ENCODE measurements at places on chromosomes 3 and 15. TPM values are rescaled to one million over a fixed set of nuclear protein-coding genes. Genes with fewer than 3 reads are reported as not detected.

PRTG gene
- not detected for total RNA-seq

PARP16 gene
- total RNA-seq = 14.0 TPM

DNA sequence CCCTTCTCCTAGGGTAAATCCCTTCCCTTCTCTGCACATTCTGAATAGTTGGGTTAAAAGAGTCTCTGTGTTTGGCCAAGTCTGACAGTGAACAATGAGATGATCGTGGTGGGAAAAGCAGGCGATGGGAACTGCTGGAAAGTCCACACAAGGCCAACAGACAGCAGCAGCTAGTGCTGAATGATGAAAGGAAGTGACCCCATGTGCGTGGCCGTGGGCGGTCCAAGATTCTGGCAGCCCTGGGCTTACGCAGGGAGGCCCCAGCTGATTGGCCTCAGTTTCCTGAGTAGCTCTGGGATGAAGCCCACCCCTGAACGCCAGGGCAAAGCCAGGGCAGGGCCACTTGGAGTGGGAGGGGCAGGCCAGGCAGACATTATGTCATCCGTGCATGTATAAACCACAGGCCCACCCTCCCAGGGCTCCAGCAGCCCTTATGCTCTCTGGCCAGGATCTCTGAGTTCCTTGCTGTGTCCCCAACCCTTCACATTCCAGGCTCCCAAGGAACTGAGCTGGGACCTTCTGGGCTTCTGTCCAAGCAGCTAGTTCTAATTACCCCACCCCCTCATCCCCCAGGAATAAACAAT is 57.8 kb downstream of the CDC25A start:
- no peak for DNase-seq

GRCh38 chr15:82572311-82572710 is 32.1 kb upstream of the RPS17 start:
- DNase-seq = no peak

DNA sequence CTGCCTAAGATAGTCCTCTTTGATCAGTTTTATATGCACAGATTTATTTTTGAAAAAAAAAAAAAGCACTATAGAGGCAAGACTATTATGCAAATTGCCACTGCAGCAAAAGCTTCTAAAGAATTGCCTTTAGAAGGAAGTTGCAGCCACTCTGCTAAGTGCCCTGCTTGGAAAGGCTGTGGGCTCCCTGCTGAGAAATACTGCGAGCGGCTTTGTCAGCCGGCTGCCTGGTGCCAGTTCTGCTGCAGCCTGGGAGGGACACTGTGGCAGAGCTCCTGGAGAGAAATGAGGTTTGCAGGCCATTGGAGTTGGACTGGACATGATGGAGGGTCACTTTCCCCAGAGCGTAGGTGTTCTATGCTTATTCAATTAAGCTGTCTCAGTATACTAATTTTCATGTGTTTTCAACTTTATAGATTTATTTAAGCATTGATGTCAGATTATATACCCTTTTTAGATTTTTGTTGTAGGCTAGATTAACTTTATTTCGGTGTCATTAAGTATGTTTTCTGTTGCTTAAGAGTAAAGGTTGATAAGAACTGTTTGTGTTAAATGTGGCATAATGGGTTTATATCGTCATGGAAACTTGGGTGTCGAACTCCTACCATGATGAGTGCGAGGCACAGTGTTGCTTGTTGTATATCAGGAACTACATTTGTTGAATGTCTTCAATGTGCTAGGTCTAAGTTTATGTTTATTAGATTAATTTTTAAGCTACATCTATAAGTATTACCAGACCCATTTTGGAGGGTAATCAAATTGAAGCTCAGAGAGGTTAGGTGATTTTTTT is 6.6 kb downstream of the MAP2K5 start:
- no peak for DNase-seq

DNA sequence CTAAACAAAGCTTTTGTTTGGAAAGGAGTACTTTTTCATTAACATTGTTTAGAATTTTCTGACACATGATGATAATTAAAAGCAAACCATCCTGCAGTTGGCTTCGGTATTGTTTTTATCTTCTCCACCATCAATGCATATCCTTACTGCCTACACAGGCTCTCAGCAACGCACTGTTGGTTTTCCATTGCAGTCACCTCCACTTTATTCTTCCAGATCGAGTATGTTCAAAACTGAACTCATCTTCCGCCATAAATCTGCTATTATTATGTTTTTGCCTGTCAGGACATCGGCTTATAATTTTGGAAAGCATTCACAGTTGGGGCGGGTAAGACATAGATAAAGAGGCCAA is 589 bp upstream of the SENP5 start:
- no peak for DNase-seq

DNA sequence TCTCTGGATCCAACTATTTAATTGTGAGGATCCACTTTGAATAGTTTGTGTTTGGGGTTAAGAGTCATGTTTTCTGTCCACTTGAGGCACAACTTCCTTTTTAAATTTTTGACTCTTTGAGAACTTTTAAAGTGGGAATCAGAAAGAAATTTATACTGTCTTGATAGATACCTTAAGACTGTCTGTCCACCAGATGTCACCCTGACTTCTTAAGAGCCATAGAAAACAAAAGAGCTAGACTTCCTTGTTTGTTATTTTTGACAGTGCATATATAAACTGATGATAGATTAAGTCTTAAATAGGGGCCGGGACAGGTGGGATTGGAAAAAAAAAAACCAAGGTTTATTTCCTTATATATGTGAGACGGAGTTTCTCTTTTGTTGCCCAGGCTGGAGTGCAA is 52.1 kb upstream of the WDR72 start:
- no peak for DNase-seq

GRCh38 chr3:187743195-187744141 is 1.8 kb downstream of the BCL6 start:
- peak; percentile 46 for DNase-seq

GRCh38 chr15:52791776-52792175 is 1.6 kb upstream of the ONECUT1 start:
- DNase-seq = no peak

DNA sequence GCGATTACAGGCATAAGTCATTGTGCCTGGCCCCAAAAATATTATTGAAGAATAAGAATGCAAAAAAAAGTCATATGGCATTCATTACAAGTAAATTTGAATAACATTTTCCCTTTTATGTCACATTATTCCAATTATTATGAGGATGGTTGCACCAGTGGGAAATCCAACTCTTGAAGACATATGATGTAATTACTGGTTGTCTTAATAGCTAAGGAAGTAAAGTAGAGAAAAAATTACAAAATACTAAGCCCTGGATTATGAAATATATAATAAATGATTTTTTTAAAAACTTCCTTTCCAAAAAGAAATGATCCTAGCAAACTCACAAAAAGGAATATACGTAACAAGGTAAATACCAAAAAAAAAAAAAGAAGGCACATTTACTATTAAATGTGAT is 98.9 kb downstream of the FMN1 start:
- no peak for DNase-seq

- no peak for DNase-seq
Observed at GRCh38 chr3:130433306-130433705, 83.7 kb upstream of the COL6A6 start.

DNA sequence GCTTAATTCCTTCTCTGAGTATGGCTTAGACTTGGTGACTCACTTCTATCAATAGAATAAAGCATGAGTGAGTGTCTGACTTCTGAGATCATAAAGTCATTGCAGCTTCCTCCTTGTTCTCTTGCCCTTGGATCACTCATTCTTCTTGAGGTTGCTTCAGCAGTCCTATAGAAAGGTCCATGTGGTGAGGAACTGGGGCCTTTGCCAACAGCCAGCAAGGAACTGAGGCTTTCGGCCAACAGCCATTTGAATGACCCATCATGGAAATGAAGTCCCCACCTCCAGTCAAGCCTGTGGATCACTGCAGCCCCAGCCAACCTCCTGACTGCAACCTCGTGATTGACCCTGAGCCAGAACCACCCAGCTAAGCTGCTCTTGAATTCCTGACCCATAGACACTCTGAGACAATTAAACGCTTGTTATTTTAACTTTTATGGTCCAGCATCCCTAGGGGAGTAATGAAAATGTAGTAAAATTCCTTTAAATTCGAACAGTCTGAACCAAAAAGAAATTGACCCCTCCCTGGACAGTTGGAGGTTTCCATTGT is 84.5 kb downstream of the WDR76 start:
- no peak for DNase-seq

- no peak for DNase-seq
Observed at GRCh38 chr3:188241072-188241471, 87.1 kb downstream of the LPP start.

DNA sequence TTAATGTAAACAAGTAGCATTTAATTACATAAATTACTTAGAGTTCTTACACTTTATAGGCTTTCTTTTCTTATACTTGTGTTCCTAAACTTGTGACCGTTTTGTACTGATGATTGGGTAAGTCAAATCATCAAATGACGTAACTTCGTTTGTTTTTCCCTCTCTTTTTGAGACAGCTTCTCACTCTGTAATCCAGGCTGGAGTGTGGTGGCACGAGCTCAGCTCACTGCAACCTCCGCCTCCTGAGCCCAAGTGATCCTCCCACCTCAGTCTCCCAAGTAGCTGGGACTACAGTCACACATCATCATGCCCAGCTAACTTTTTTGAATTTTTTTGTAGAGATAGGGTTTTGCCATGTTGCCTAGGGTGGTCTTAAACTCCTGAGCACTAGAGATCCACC is 226.0 kb downstream of the TCF12 start:
- DNase-seq = no peak
